ENCODE measurements at places on chromosomes 12 and 14. TPM values are rescaled to one million over a fixed set of nuclear protein-coding genes. Genes with fewer than 3 reads are reported as not detected.

DNA sequence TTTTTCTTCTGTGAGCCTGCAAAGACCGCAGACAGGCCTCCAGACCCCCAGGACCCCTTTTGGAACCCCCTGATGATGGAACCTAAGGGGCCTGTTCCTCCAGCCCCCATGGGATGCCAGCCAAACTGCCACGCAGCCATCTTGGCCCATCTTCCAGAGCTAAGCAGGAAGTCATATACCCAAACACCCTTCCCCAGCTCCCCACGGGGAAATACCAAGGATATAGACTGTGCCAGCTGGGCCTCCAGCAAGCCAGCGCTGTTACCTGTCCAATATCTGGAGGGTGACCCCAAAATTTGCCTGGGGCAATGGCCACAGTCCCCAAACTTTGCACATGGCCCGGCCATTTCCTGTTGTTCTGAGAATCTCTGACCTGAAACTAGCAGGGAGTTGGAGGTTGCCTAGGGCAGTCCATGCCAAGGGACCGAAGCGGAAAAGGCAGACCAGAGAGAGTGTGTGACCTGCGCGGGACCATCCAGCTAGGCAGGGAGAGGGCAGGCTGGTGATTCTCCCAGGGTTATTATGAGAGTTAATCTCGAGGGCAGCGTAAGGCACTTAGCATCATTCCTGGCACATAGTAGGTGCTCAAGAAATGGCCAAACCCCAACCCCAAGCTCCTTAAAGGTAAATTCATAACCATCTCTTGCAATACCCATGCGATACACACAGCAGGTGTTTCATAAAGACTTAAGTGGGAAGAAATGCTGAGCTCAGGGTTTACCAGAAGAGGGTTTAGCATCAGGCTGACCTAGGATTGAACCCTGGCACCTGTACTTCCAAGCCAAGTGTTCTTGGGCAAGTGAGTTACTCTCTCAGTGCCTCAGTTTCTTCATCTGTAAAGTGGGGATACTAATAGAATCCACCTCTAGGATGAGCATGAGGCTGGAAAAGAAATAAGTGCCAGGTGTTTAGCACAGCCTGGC, 2.6 kb upstream of the RASAL1 start:
- no peak overlapping the region for H3K27ac ChIP-seq
- peaks cover 12% of the 10 kb centered on the region for H3K27me3 ChIP-seq
- peaks cover 25% of the 10 kb centered on the region for H3K4me1 ChIP-seq
- no peak overlapping the region for H3K4me3 ChIP-seq

DNA sequence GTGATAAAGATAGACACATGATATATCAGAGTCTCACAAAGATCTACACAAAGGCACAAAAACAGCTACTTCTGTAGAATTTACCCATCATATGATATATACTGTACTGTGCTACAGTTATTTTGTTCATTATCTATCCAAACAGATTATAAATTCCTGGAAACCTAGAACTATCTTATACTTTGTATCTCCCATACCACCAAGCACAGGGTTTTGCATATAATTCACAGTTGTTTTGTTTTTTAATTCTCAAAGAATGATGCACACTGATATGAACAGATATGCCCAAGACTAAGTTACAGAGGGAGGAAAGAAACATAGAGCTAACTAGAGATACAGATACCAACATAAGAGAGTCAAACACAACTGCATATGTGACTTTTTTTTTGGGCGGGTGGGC, 3.4 kb downstream of the PRKAG1 start:
- H3K36me3 ChIP-seq = no peaks in the 10 kb centered on the region
- no peak overlapping the region for H3K27ac ChIP-seq
- no peaks in the 10 kb centered on the region for H3K27me3 ChIP-seq

DNA sequence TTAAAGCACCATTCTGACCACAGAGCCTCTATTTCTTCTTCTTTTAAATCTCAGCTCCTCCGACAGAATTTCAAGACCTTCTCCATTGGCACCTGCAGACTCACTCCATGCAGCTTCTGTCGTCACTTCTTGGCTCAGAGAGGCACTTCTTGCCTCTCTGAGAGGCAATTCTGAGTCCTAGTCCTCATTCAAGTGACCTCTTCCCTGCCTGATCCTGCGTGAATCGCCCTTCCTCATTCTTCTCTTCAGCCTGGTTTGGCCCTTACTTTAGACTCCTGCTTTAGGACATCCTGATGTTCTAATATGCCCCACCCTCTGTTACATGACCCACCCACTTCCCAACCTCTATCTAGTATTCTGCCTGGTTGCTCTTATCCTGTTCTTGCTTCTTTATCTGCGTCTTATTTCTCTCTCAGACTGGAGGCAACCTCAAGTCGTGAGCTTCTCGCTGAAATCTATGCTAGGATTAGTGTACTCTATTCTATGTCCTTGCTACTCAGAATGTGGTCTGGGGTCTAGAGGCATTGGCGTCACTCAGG, 55.6 kb upstream of the CISTR start:
- no peak overlapping the region for H3K27ac ChIP-seq
- no peak overlapping the region for H3K4me3 ChIP-seq
- DNase-seq = no peak
- no peaks in the 10 kb centered on the region for H3K36me3 ChIP-seq

GRCh38 chr14:90551070-90551704, 154.4 kb downstream of the CALM1 start:
- DNase-seq = no peak
- peak overlapping the region; percentile 52 for H3K27ac ChIP-seq
- H3K36me3 ChIP-seq = no peaks in the 10 kb centered on the region
- H3K27me3 ChIP-seq = no peaks in the 10 kb centered on the region

DNA sequence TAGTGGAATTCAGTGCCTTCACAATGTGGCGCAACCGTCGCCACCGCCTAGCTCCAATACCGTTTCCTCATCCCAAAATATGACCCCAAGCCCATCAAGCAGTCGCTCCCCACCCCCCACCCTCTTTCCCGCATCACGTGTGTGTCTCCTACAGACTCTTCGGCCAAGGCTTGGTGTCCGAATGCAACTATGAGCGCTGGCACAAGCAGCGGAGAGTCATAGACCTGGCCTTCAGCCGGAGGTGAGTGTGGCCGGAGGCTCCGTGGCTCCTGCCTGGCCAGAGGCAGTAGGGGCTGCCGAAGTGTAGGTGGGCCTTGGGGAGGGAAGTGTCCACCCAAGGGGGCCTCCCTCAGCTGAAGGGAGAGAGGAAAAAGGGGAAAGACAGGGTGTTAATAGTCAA, 15.8 kb downstream of the CYP46A1 start:
- H3K27me3 ChIP-seq = no peaks in the 10 kb centered on the region
- H3K36me3 ChIP-seq = no peaks in the 10 kb centered on the region
- no peak for DNase-seq
- H3K4me3 ChIP-seq = no peak overlapping the region
- H3K27ac ChIP-seq = no peak overlapping the region
- no peaks in the 10 kb centered on the region for H3K4me1 ChIP-seq

DNA sequence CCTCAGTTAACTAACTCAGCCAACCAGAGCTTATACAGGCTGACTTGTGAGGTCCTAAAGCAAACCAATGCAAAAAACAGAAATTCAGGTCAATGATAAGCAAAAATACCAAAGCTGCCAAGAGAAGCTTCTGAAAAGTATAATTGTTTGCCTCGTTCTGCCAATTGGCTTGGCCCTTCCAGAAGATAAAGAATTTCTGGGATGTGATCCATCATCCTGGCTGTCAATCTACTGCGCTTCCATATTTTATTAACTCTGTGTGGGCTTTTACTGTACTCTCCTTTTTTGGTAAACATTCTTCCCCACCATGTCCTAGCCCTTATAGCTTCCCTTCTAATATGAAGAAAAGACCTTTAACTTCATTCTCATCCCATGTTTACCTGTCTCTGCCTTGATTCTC, 387.9 kb downstream of the TMEM117 start:
- no peak overlapping the region for H3K27ac ChIP-seq
- H3K27me3 ChIP-seq = no peaks in the 10 kb centered on the region
- no peak for DNase-seq
- H3K36me3 ChIP-seq = no peaks in the 10 kb centered on the region
- no peaks in the 10 kb centered on the region for H3K4me1 ChIP-seq

DNA sequence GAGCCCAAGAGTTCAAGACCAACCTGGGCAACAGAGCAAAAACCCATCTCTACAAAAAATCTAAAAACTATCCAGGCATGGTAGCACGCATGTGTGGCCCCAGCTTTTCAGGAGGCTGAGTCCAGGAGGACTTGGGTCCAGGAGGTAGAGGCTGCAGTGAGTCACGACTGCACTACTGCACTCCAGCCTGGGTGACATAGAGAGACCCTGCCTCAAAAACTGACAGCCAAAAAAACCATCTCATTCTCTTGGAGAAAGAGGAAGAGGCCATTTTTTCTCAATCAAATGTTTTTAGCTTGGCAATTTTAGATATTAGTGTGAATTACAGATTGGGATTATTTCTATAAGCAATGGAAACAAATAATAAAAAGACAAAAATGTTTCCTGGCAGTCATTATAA, 38.2 kb downstream of the ZFC3H1 start:
- H3K27me3 ChIP-seq = no peaks in the 10 kb centered on the region
- H3K4me1 ChIP-seq = no peaks in the 10 kb centered on the region
- no peak overlapping the region for H3K27ac ChIP-seq
- DNase-seq = no peak
- H3K4me3 ChIP-seq = no peak overlapping the region

DNA sequence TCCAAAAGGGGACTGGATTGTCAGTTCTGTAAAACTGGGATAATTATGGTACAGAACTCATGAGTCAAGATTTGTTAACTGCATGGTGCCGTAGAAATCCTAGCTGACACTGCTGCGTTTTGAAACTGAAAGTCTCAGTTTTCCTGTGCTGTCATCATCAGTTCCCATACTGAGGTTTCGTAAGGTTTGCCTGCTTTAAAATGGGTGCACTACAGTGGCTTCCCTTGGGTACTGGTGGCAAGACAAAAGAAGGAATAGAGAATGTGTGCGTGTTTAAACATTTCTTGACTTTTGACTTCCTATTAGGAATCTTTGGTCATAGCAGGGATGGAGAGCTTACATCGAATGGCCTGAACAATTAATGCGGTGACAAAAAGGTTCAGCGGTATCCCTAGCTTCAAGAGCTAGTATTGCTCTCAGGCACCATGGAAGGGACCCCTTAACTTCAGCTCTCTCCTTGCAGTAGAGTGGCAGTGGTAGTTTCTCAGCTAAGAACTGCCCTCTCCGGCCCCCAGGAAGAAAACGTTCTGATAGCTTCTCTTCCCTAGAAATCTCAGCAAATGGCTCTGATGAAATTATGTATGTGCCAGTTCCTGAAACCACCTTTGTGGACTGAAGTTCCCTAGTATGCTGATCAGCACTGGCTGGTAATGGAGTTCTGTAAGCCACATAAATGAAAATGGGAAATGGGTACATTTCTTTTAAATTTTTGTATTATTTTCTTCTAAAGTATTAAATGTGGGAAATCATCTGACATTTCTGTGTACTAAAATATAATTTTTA, 28.9 kb downstream of the ANO6 start:
- no peaks in the 10 kb centered on the region for H3K27me3 ChIP-seq
- H3K36me3 ChIP-seq = no peaks in the 10 kb centered on the region
- H3K4me3 ChIP-seq = no peak overlapping the region
- peak overlapping the region; percentile 10 for H3K27ac ChIP-seq
- H3K4me1 ChIP-seq = peaks cover 13% of the 10 kb centered on the region

GRCh38 chr12:4193821-4194220, 79.7 kb upstream of the CCND2 start:
- no peaks in the 10 kb centered on the region for H3K4me1 ChIP-seq
- H3K27ac ChIP-seq = no peak overlapping the region
- no peak overlapping the region for H3K4me3 ChIP-seq
- no peak for DNase-seq

DNA sequence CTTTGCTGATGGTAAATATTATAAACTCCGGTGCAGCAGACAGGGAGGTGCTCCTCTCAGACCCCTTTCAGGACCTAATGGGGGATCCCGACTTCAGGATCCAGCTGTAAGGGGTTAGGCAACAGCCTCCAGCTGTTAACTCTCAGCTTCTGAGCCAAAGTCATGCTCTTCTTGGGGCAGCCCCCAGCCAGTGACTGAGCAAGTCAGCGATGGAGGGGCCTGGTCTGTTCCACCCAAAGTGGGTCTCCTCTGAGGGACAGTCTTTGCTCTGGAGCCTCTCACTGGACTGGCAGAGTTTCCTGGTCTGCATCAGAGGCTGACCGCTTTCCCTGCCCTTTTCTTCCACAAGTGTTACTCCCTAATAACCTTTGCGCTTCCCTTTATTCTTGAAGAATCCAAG, 184.2 kb upstream of the DIO3 start:
- H3K27me3 ChIP-seq = no peaks in the 10 kb centered on the region
- H3K27ac ChIP-seq = no peak overlapping the region
- H3K4me3 ChIP-seq = no peak overlapping the region
- no peak for DNase-seq
- H3K4me1 ChIP-seq = no peaks in the 10 kb centered on the region

DNA sequence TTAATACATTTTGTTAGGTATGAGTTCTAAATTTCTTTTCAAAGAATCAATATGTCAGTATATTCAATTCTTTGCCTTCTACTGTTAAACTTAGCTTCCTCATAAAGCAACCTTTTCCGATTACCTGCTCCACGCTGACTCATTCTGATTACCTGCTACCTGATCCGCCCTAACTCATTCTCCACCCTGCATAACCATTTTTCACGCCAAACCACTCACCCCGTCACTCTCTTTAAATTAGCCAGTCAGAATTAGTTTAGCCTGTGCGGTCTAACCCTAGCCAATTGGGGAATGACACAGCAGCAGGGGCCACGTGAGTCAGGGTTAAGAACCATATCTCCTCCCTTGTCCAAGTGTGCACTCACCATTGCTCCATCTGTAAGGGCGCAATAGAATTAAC, 72.2 kb upstream of the FICD start:
- no peak for DNase-seq
- no peak overlapping the region for H3K27ac ChIP-seq
- no peaks in the 10 kb centered on the region for H3K27me3 ChIP-seq
- no peaks in the 10 kb centered on the region for H3K36me3 ChIP-seq

DNA sequence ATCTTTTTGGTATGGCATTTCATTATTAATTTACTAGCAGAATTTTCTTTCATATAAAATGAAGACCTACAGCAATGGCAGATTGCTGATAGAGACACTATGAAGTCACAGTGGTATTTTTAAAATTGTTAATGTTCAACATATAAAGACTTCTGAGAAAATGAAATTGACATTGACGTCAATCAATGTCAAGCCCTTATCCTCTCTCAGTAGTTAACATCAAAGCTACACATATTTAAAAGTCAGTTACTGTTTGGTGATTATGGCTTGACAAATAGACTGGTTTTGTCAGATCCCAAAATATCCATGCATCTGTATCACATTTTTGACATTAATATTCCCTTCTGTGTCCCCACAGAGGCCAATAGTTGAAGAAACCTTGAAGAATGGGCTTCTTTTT, 1069.1 kb upstream of the SEL1L start:
- no peaks in the 10 kb centered on the region for H3K27me3 ChIP-seq
- no peak for DNase-seq
- no peaks in the 10 kb centered on the region for H3K4me1 ChIP-seq
- no peak overlapping the region for H3K27ac ChIP-seq
- H3K4me3 ChIP-seq = no peak overlapping the region

GRCh38 chr12:82948491-82948890, 261.8 kb downstream of the TMTC2 start:
- no peaks in the 10 kb centered on the region for H3K27me3 ChIP-seq
- no peaks in the 10 kb centered on the region for H3K4me1 ChIP-seq
- DNase-seq = no peak
- H3K36me3 ChIP-seq = no peaks in the 10 kb centered on the region
- no peak overlapping the region for H3K27ac ChIP-seq

GRCh38 chr12:507391-507796, 47.7 kb downstream of the B4GALNT3 start:
- peaks cover 25% of the 10 kb centered on the region for H3K4me1 ChIP-seq
- no peaks in the 10 kb centered on the region for H3K27me3 ChIP-seq
- no peak overlapping the region for H3K27ac ChIP-seq
- H3K4me3 ChIP-seq = no peak overlapping the region
- H3K36me3 ChIP-seq = no peaks in the 10 kb centered on the region

The PPP1R13B gene
- total RNA-seq = 109 TPM

The ALX1 gene
- total RNA-seq = not detected

The MYH6 gene
- total RNA-seq = not detected

The DNAJC22 gene
- 25.4 TPM for total RNA-seq

The TMEM119 gene
- 4.1 TPM for total RNA-seq

The MARK3 gene
- total RNA-seq = 98.0 TPM

The IL26 gene
- total RNA-seq = not detected

The BMP4 gene
- 11.2 TPM for total RNA-seq
